ENCODE measurements at places on chromosomes 2 and 18.

DNA sequence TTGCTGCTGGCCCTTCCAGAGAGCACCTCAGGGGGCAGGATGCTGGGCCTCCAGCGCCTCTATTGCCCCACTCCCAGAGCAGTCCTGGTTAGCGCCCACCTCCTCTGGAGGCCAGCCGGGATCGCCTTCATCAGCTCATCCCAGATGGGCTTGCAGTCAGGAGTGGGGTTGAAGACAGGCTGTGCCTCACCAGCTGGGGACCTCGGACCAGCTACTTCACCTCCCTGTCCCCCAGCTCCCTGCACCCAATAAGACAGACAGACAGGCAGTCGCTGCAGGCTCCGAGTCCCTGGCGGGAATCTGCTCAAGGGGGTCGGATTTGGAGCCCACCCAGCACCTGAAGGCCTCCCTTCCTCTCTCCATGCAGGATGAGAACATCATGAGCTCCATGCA lies 18.9 kb upstream of the FAHD2A start:
- no peak for DNase-seq

DNA sequence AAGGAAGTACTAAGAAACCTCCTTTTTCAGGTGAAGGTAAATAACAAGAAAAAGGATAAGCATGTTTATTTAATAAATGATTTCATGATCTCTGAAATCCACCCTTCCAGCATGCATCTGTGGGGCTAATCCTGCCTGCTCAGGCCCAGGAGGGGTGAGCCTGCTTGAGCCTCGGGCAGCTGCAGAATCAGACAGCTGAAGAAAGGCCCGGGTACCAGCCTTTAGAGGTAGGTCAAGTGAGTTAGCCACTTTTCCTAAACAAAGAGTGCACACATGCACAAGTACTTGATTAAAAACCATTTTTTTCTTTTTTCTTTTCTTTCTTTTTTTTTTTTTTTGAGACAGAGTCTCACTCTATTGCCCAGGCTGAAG lies 25.7 kb upstream of the FZD7 start:
- no peak for DNase-seq

- no peak for DNase-seq
These were observed 16.4 kb downstream of the EEF1B2 start for GRCh38 chr2:206176121-206176520.

DNA sequence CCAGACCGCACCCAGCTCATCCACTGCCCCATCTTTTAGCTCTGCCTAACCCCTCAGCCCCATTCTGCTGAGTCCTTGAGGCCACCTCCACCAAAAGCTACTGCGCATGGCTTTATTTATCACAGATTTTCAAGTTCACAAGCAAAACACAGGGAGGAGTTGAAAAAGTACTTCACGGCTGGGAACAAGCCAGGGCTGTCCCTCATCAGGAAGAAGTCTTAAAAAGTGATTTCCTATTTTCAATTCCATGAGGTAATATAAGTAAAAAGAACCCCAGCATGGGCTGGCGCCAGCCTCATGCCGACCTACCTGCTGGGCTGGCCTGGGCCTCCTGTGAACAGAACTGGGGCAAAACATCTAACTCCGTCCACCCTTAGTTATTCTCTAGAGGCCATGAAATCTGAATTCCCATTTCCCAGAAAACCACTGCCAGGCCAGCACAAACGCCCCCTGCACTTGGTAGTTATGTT lies 69.0 kb downstream of the POLR1A start:
- no peak for DNase-seq

GRCh38 chr18:77230645-77231044 lies 19.0 kb upstream of the GALR1 start:
- DNase-seq: no peak

DNA sequence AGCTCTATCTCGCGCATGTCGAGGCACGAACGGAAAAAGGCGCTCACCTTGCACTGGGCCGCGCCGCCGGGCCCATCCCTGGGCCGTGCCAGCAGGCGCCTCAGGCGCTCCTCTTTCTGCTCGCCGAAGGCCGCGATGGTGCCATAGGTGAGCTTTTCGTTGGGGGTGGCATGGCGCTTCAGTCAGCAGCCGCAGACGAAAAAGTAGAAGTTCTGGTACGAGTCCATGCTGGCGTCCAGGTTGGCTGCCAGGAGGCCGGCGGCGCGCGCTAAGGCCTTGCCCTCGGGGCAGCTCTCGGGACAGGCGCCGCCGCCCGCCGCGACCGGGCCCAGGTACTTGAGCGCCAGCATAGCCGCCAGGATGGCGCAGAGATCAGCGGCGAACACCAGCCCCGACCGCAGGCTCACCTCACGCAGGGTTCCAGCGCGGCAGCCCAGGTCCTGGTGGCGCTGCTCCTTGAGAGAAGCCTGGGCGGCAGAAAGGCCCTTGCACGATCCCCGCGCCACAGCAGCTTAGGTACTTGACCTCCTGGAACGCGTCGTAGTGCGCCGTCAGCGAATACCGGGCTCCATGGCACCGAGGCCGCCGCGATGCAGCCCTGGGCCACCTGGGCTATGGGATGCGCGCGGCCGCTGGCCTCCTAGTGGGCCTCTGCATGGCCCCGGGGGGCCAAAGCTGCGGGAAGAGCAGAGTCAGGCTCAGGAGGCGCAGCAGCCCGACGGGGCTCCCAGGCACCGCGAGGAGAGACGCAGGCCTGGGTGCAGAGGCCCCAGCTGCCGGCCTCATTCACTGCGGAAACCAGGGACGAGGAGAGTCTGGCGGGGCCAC lies 12.8 kb downstream of the ALPG start:
- DNase-seq: no peak

DNA sequence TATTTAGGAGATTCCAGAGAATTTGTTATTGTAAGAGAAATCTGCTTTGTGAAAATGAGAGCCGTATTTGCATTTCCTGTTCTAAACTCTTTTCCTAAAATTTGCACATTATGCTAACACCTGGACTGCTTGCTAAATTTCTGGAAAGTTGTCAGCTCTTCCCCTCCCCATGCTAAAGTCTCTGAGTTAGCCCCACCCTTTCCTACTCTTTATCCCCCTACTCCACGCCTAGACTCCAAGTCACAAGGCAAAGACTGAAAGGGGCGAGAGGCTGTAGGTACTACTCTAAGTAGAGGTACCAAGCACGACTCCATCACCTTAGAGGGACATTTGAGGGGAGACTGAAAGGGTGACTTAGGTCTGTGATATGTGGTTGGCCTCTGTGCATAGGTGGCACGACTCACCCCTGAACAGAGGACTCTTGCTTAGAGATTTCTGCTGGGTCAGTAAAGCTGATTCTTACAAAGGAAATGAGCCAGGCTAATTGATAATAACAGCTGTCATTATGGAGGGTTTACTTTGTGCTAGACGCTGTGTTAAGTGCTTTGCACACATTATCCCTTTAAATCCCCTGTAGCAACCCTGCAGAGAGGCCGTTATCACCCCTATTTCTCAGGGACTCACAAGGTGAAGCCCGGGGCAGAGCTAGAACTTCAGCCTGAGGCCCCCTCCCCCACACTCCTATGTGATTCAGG lies 373.5 kb downstream of the EN1 start:
- no peak for DNase-seq

DNA sequence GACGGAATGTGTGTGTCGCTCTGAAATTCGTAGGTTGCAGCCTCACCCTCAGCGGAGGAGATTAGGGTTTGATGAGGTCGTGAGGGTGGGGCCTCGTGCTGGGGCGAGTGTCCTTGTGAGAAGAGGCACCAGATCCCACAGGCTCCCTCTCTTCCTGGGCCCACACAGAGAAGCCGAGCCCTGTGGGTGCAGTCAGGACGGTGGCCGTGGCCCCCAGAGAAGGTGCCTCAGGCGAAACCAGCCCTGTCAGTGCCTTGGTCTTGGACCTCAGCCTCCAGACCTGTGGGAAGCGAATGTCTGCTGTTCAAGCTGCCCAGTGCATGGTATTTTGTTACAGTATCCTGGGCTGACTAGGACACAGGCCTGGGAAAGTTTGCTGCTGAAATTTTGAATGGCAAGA lies 108.0 kb upstream of the ALKAL2 start:
- no peak for DNase-seq

- DNase-seq: no peak
These were observed 234.2 kb upstream of the SPOPL start for GRCh38 chr2:138267161-138267901.

DNA sequence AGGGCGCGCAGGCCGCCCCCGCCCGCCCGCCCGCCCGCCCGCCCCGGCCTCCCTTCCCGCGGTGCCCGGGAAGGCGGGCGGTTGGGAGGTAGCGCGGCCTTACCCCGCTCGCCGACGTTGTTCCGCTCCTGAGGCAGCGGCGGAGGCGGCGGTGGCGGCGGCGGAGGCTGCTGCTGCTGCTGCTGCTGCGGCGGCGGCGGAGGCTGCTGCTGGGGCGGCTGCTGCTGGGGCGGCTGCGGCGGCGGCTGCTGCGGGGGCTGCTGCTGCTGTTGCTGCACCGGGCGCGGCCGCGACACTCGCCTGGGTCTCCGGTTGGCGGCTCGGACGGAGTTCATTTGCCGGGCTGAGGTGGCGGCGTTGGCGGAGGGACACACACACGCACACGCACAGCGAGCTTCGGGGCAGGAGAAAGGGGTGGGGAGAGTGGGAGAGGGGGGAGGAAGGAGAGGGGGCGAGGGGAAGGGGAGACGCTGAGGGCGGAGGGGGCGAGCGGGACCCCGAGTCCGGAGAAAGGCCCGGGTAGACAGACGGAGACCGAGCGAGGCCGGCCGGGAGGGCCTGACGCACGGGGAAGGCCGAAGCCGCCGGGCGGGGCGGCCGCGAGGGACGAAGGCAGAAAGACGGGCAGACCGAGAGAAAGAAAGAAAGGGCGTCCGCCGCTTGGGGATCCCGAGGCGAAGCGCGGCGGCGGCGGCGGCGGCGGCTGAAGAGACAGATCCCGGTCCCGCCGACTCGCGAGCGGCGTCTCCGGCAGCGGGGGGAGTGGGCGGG lies 727 bp downstream of the FBXO11 start:
- peak; percentile 29 for DNase-seq

- DNase-seq: no peak
These were observed 209.0 kb upstream of the RAB12 start for GRCh38 chr18:8400193-8400752.

DNA sequence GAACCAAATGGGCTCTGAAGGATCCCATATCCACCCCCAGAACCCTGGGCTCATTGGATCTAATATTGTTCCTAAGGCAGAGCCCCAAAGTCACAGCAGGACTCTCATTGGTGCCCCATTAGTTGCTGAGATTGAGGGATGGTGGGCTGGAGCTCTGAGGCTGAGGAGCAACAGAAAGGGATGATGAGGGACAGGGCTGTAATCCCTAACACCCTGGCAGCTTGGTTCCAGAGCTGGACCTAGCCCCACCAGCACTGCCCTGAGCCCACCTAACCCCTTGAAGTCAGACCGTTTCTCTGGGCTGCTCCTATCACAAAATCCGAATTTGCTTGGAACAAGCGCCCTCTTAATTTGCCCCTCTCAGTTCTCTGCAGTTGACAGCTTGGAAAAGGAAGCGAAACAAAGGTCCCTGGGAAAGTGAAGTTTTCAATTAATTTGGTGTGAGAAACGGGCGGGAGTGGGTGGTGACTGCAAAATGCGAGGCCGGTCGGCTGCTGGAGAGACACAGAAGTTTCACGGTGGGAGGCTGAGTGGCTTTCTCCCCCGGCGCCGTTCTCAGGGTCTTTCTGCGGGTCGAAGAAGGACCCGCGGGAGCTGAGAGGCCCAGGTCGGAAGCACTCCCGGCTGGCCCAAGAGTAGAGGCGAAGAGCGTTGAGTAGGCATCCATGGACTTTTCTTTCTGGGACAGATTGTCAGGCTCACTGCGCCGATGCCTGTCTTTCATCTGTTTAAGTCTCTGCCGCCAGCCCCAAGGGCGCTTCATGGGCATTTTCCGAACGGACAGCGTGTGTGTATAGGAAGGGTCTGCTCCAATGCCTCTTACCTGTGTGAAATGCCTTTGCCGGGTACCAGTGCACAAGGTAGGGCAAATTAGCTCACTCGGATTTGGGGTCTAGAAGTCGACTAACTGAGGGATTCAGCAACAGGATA lies 927 bp upstream of the HOXD13 start:
- DNase-seq: no peak

- DNase-seq: no peak
These were observed 46.1 kb upstream of the THOC1 start for GRCh38 chr18:313931-314330.

- DNase-seq: no peak
These were observed 246.9 kb downstream of the NDUFA10 start for GRCh38 chr2:239778042-239778851.

GRCh38 chr2:144548532-144549191 lies 28.7 kb upstream of the ZEB2 start:
- DNase-seq: no peak

- DNase-seq: no peak
These were observed 164.1 kb upstream of the ZSWIM2 start for GRCh38 chr2:187013058-187013457.

GRCh38 chr2:18156002-18156401 lies 277.5 kb downstream of the KCNS3 start:
- no peak for DNase-seq

GRCh38 chr2:37191253-37191652 lies 2.8 kb upstream of the SULT6B1 start:
- DNase-seq: no peak

- DNase-seq: no peak
These were observed 159.4 kb downstream of the COPS8 start for GRCh38 chr2:237244976-237245646.

- DNase-seq: no peak
These were observed 9.4 kb upstream of the COLEC11 start for GRCh38 chr2:3585261-3586109.

DNA sequence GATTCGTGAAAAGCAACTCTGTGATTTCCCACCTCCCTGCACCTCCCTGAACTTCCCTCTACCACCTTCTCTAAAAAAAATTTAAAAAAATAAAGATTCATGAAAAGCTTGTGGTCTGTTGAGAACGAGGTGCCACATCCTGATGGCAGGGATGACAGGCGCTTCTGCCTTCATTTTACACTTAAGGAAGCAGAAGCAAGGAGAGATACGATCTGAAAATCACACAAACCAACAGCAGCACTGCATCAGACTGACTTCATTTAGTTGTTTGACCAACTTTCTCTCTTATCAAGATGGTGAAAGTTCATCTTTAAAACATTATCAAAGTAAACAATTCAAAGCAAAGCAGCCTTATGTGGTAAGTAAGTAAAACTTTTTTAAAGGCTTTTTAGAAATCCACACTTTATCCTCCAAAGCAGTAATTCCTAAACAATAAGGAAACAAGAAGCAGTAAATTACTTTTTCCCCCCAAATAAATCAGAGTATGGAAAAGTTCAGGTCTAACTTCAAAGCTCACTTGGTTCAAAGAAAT lies 15.5 kb downstream of the WDFY1 start:
- DNase-seq: no peak

Measured in stimulated activated CD8-positive, alpha-beta memory T cell treated with anti-CD3 and anti-CD28 coated beads, Interleukin-4, amount 100 ng/mL, for 4 hours (primary cell).